ENCODE measurements at places on chromosomes 11 and 22.

- DNase-seq: no peak
Measured at GRCh38 chr11:117052196-117053149, 45.8 kb downstream of the SIK3 start.

- no peak for DNase-seq
Measured at GRCh38 chr11:1623716-1624115, 1.8 kb upstream of the KRTAP5-4 start.

DNA sequence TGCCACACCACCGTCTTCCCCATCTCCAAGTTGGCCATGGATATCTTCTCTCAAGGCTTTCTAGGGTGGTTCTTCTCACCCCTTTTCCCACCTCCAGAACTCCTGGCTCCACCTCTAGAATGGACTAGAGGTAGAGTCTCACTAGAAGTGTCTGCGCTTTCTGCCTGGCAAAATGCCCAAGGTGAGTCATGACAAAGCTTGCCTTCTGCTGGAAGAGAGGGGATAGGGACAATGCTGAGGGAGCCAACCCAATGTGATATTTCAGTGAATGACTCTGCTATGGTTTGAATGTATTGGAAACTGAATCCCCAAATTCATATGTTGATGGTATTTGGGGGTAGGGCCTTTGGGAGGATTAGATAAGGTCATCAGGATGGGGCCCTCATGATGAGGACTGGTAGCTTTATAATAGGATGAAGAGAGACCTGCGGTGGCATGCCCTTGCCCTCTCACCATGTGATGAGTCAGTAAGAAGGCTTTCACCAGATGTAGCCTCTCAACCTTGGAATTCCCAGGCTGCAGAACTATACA, 4.1 kb upstream of the CD82 start:
- no peak for DNase-seq

DNA sequence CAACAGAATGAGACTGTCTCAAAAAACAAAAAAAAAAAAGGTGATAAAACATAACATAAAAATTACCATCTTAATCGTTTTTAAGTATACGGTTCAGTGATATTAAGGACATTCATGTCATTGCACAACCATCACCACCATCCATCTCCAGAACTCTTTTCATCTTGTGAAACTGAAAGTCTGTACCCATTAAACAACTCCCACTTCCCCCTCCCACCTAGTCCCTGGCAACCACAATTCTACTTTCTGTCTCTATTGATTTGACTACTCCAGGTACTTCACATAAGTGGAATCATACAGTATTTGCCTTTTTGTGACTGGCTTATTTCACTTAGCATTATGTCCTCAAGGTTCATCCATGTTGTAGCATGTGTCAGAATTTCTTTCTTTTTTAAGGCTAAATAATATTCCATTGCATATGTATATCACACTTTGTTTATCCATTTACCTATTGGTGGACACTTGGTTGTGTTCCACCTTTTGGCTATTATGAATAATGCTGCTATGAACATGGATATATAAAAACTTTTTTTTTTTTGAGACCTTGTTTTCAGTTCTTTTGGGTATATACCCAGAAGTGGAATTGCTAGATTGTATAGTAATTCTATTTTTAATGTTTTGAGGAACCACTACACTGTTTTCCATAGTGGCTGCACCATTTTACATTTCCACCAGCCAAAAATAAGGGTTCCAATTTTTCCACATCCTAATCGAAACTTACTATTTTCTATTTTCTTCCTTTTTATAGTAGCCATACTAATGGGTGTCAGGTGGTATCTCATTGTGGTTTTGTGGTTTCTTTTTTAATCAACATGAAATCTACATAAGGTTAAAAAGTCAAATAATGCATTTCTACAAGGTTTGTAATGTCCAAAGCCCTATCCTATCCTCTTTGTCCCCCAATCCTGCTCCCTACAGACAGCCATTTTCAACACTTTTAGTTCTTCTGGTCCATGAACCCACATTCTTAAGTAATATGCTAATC, 23.4 kb upstream of the PIK3C2A start:
- DNase-seq: no peak

GRCh38 chr11:33753304-33753967, 17.2 kb upstream of the CD59 start:
- DNase-seq: no peak

GRCh38 chr22:32469799-32470212, 4.8 kb upstream of the FBXO7 start:
- no peak for DNase-seq

DNA sequence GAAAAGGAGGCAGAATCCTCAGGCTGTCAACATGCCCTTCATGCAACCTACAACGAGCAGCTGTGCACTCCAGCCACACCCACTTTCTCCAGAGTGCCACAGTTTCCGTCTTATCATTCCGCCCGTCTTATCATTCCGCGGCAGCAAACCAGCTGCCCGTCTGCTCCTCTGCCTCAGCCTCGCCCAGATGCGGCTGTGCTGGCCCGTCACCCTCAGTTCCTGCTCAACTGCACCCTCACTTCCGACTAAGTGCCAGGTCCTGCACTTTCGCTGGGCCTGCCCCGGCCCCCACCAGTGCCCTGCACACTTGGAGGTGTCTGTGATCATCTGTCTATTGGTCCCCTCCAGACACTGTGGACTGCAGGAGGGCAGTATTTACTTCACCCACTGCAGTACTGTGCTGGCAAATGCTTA, 43.7 kb downstream of the MICAL3 start:
- peak; percentile 47 for DNase-seq

GRCh38 chr22:42732081-42732480, 11.4 kb upstream of the A4GALT start:
- no peak for DNase-seq

DNA sequence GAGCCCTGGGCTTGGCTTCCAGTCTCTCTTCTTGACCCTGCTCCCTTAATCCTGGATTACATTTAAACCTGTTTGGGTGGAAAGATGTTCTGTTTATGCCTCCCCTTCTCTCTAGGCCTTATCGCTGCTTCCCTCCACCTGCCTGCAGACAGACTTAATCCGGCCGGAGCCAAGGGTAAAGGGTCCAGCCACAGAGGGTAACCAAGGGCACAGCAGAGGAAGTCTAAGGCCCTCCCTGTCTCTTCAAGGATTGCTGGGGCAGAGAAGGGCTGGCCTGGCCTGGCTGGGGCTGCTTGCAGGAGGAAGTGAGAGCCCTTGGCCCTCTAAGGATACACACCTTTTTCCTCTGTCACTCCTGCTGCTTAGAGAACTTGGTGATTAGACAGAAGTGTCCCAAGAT, 2.1 kb downstream of the GAL3ST3 start:
- no peak for DNase-seq

DNA sequence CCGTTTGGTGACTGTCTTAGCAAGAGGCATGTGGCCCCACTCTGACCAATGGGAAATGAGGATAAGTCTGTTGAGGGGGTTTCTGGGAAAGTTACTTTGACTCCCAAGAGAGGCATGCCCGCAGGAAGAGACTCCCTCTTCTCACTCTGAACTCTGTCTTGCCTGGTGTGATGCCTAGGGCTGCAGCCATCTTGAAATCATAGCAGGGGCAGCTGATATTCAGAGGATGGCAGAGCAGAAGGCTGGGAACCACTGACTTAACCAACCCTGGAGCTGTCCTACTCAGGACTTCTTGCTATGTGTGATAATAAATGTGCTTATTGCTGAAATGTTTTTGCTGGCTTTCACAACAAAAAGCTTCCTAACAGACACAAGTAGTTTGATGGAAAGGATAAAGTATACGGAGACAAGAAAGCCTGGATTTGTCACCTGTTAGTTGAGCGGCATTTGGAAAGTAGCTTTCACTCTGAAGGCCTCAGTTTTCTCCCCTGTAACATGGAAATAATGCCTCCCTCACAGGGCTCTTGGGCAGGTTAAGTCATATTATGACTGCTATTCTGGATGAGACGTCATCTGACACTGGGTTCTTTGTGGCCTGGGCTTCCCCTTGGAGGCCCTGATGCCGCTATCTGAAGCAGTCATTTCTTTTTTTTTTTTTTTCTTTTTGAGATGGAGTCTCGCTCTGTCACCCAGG, 128.5 kb downstream of the CEP164 start:
- no peak for DNase-seq

DNA sequence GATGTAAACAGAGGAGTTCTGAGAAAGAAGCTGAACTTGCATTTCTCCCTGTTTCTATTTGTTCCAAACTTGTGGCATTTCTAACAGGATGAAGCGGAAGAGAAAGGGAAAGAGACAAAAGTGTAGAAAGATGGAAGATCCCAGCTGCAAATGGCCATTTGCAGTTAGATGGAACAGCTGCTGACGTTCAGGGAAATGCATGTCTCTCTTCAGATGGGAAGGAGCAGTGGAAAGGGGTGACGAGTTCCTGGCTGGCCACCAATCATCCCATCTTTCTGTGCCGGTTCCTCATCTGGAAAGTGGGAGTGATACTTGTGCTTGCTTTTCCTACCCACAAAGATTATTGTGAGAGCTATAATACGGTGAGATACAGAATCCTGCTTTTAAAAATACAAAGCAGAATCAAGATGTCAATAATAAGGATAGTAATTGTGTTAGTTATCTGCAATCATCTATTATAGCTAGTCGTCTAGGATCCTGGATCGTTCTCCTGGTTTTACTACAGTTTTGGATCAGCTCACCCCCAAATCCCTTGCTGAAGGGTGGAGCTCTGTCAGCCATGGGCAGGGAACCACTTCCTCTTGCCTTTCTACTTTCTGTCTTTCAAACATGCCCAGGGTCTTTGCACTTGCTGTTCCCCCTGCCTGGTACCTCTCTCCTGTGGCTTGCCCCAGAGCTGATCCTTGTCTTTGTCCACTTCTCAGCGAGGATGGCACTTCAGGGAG, 1.2 kb upstream of the TIMP3 start:
- no peak for DNase-seq

DNA sequence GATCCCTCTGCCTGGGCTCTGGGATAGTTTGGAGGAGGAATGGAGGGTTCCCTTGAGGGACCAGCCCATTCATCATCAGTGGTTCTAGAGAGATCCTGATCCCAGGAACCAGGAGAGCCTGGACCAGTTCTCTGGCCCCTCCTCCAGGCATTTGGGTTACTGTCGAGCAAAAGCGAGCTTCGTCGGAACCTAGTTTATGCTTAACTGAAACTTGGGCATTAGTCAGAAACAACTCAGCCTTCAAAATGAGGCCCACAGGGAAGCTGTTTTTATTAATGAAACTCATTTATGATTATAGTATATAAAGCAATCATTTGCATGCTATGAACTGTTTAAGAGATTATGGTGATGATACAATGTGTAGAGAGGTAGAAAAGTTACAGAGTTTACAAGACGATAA, 61.4 kb downstream of the LIF start:
- no peak for DNase-seq

- no peak for DNase-seq
Measured at GRCh38 chr11:65315866-65316226, 1.2 kb downstream of the CDC42EP2 start.

DNA sequence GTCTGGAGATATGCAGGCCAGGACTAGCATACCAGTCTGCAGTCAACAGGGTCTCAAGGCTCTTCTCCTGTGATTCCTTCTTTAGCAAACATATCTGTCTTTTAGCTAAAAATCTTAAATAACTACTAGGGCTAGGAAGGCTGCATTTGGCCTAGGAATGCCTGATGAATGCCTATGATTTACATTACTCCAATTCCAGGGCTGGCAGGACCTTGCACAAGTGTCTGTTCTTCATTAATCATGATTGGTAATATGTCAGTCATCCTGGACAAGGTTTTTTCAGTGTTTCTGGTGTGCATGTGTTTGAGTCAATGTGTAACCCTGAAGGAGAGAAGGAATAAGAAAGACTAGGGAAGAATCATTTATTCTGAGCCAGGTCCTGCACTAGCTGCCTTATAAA, 280.5 kb upstream of the NARS2 start:
- DNase-seq: no peak

- DNase-seq: no peak
Measured at GRCh38 chr11:81915045-81915444, 818.6 kb downstream of the FAM181B start.

- DNase-seq: no peak
Measured at GRCh38 chr11:67408437-67409200, 4.7 kb downstream of the TBC1D10C start.

DNA sequence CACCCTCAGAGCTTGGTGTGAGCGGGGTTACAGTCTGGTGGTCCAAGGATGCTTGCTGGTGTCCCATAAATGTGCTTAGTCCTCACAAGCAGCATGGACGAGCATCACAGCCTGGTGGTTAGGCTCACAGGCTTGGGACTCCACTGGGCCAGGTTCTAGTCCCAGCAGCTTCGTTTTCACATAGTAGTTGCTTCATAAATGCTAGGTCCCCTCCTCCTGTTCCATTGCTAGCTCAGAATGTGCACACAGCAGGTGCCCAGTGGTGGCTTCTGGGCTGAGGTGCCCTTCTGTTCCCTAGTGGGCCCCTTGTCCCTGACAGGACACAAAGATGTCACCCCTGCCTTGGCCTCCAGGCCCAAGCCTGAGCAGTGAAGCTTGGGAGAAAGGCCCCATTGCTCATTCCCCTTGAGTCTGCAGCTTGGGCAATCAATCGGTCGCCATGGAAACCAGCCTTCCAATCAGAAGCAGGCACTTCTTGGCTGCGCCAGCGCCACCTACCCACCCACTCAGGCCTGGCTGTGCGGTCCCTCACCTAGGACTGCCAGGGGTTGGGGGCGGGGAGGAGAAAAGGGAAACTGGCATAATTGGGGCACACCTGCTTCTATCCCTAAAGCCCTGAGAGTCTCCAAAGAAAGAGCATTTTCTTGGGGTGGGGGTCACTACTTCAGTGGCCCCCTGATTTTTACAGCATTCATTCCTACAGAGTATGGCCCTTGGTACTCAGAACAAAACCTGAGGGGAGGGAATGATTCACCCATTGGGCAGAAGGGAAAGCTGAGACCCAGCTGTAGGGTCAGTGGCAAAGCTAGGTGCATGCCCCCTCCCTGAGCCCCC, 48.1 kb downstream of the CYTH4 start:
- DNase-seq: peak; percentile 79

DNA sequence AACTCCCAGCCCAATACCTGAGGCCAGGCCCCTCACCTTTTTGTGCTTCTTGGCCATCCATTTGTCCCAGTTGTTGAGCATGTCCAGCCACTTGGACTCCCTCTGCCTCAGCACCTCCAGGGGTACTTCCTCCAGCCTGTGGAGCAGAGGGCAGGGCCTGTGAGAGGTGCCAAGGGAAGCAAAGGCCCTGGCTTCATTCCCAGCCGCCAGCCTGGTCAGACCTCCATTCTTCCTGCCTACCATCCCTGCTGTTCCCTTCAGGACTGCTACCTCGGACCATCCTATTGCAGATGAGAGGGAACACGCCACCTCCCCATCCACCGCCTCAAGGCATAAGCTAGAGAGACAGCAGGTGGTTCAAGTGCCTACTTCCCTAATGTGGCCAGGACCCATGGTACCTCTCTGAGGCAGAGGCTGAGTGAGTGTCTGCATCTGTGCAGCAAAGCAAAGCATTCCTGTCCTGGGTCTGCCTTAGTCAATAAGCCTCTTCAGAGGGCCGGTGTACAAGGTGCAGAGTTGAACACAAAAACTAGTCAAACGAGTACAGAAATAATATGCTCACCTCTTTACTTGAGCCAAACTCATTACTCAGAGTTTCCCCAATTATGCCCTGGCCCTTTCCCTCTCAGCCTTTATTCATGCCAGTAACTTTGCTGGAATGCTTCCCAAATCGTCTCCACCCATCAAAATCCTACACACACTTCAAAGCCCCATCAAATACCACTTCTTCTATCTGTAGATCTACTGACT, 15.4 kb upstream of the CASTOR1 start:
- DNase-seq: peak; percentile 76

- DNase-seq: no peak
Measured at GRCh38 chr11:116614306-116615210, 158.2 kb downstream of the BUD13 start.

GRCh38 chr11:127677660-127678425, 677.3 kb upstream of the KIRREL3 start:
- DNase-seq: no peak

GRCh38 chr11:71251761-71252268, 562 bp downstream of the SHANK2 start:
- DNase-seq: peak; percentile 85

GRCh38 chr11:90100431-90100830, 14.7 kb downstream of the UBTFL1 start:
- no peak for DNase-seq
